ENCODE measurements at places on chromosomes 12 and 14.

- no peak for DNase-seq
Observed at GRCh38 chr12:110203546-110203945, 77.5 kb upstream of the ATP2A2 start.

- no peak for DNase-seq
Observed at GRCh38 chr14:100028990-100029677, 36.1 kb upstream of the EVL start.

- DNase-seq: no peak
Observed at GRCh38 chr14:72024043-72024407, 91.8 kb downstream of the RGS6 start.

GRCh38 chr12:68114606-68115005 is 44.9 kb downstream of the IFNG start:
- DNase-seq: peak; percentile 9

DNA sequence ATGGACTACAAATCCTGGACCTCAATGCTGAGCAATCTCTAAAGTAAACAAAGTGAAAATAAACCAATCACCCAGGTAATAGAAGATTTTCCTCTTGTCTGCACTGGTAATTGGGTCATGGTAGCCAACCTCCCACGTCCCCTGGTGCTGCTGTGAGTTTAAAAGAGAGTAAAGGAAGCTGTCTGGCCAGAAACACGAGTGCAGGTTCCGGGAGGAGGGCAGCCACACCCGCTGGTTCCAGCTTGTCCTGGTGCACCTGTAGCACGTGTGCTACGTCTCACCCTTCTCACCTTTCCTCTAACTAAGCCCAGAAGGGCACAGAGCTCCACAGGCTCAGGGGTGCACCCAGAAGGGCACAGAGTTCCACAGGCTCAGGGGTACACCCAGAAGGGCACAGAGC is 5.4 kb downstream of the CRACR2A start:
- no peak for DNase-seq

DNA sequence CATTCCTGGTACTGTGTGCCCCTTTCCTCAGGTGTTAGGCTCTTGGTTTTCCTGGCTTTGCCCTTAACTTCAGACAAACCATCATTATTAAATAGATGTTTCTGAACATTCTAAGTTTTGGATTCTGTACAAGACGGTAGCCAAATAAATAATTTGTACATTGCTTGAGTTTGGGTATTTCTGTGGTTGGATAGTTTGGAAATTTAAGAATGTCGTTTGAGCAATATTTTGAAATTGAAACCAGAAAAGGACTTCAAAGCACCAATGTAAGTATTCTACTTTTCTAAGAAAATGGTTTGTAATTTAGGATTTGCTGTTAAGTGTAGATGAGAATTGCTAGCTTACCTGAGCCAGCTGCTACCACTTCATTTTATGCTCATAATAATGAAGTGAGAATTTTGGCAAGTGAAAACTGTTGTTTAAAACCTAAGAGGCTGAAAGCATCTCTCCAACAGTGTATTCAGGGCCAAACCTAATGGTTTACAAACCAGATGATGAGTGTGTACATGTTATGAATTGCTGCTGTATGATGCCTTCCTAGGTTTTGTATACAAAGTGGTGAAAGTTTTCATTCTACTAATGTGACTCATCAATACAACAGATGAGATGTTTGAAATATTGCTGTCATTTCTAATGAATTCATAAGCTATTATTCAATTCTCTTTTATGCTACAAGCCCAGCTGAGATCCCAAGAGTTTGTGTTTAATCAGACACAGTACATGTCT is 181.5 kb upstream of the PRKD1 start:
- DNase-seq: no peak

- no peak for DNase-seq
Observed at GRCh38 chr14:59998564-59998963, 78.6 kb downstream of the LRRC9 start.

- no peak for DNase-seq
Observed at GRCh38 chr12:48525332-48525731, at the start of gene OR8S1. TSS of gene OR8S1 (plus strand) at chr12:48525632. CDS start at chr12:48525632, 0 bp downstream.

- DNase-seq: no peak
Observed at GRCh38 chr14:87600240-87600639, 392.7 kb downstream of the GALC start.

DNA sequence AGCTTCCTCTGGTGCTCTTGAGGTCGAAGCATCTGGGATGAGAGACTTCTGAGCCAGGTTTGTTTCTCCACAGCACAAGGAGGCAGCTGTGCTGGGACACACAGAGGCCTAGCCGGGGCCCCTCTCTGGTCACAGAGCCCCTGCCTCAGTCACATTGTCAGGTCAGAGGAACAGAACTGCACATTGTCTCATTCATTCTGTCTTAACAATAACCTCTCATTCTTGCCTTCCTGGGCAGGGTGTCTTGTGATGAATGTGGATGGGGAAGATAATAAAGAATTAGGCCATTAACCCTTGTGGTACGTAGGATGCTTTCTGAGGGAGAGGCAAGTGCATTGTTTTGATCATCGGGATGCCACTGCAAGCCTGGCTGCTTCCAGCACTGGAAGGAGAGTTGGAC is 29.8 kb downstream of the FNTB start:
- no peak for DNase-seq

DNA sequence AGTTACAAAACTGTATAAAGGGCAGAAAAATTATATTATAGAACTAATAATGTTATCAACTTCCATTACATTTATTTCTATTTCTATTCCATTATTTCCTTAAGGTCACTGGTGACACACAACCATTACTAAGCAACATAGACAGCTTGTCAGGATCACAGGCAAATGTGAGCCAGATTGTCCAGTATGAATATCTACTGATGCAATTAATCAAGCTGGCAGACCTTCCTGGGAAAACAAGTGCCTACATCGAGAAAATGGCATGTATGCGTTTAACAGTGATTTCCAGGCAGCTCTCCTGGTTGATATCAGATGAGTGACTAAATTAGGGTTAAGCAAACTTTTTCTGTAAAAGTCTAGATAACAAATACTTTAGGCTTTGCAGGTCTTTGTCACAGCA is 36.9 kb upstream of the TSPAN8 start:
- no peak for DNase-seq

GRCh38 chr14:104343294-104343625 is 204.9 kb downstream of the KIF26A start:
- DNase-seq: no peak

- no peak for DNase-seq
Observed at GRCh38 chr12:115354007-115354890, 670.3 kb upstream of the TBX3 start.

DNA sequence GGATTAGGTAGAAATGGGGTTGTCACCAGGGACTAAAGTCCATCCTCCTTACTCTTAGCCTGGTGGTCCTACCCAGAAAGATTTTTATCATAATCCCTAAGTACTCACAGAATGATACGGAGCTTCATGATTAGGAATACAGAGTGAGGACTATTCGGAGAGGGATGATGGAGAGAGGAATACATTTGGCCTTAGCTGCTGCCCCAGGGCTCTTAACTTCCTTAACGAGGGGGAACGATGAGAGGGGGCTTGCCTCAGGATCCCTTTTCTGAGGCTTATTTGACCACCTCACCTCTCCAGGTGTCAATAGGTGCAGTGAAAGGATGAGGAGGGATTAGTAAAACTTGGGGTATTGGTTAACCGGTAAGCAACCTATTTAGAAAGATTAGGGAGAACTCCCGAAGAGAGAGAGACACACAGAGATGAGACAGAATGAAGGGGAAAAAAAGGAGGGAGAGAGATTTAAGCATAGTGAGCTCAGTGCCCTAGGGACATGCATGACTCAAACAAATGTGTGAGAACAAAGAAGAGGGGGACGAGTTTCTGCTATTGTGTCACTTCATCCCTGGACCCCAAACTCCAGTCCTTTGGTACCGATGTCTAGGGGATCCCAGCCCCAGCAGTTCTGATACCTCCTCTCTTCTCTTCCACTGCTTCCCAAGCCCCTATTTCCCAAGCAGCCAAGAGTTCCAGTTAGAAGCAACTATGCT is 1.1 kb downstream of the NFE2 start:
- DNase-seq: no peak

Measured in NCI-H524 treated with DMSO at 0.1 percent for 48 hours (cell line).